ENCODE measurements at places on chromosomes 4 and X.

GRCh38 chr4:188879598-188879997 lies 740.4 kb downstream of the TRIML1 start:
- DNase-seq: no peak

- no peak for DNase-seq
These were observed 61.5 kb downstream of the GEMIN8 start for GRCh38 chrX:13968198-13968597.

DNA sequence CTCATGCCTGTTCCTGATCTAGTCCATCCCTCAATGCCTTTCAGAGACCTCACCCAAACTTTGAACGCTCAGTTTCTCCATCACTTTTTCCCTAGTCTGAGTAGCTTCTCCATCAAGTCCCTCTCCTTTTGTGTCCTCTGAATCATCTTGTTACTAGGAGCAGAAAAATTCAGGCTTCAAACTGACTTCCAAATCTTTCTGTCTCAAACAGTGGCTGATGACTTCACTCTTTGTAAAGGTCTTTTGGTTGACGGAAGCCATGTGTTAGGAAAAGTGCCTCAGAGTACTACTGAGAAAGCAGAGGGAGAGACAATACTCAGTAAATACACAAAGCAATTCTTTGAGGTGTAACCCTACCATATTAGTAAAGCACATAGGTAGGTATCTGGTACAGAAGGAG lies 65.7 kb upstream of the CAMK2D start:
- DNase-seq: no peak

- peak; percentile 88 for DNase-seq
These were observed 273.0 kb downstream of the ARHGAP24 start for GRCh38 chr4:85747882-85748491.

GRCh38 chrX:7926914-7927258 lies 327 bp downstream of the PNPLA4 start:
- DNase-seq: no peak

DNA sequence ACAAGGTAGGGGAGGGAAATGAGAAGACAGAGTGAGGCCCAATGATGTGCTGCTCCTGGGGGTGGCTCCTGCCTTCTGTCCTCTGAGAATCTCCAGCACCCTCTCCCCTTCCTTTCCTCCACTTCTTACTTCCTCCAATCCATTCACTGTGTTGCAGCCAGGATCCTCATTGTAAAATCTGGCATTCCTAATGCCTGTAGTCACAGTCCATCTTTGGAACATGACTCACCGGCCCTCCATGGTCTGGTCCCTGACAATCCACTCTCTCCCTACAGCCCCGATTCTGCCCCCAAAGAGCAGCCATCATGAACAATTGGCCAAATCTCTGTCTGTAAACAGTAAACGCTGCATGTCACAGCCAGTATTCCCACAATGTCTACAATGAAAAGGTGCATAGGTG lies 72.9 kb downstream of the CLNK start:
- DNase-seq: no peak

- peak; percentile 8 for DNase-seq
These were observed 100.1 kb upstream of the VCX3B start for GRCh38 chrX:8364369-8365141.

- DNase-seq: peak; percentile 68
These were observed 10.3 kb upstream of the CXCL2 start for GRCh38 chr4:74109116-74109869.

DNA sequence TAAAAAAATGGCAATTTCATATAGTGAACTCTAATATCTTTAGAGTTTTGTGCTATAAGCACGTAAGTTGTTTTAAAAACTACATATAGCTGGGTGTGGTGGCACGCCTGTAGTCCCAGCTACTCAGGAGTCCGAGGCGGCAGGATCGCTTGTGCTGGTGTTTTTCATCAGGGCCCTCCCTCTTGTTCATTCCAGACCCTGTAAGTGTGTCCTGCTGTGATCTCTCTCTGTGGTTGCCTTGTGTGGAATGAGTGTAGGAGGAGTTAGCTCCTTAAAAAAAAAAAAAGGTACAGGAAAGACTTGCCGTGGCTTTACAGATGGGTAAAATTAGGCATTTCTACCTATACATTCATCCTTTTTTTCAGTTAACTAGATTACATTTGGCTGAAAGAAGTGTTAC lies 35.4 kb downstream of the RBBP7 start:
- DNase-seq: no peak

DNA sequence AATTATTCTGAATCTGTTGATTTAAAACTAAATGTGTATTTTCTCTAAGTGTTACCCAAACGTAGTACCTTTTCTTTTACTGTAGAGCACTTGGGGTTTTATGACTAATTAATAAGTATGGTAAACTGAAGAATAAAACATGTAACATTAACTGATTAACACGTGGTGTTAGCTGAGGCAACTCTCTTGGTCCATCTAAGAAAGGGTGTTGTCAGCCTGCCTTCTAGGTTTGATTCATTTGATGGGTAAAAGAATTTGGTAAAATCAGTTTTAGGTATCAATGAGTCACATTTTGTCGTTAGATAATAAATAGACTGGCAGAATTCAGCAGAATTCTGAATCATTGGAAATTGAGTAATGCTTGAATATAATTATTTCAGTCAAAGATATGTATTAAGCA lies 99.7 kb downstream of the AFF1 start:
- no peak for DNase-seq

GRCh38 chr4:30770812-30771211 lies 50.6 kb downstream of the PCDH7 start:
- no peak for DNase-seq

DNA sequence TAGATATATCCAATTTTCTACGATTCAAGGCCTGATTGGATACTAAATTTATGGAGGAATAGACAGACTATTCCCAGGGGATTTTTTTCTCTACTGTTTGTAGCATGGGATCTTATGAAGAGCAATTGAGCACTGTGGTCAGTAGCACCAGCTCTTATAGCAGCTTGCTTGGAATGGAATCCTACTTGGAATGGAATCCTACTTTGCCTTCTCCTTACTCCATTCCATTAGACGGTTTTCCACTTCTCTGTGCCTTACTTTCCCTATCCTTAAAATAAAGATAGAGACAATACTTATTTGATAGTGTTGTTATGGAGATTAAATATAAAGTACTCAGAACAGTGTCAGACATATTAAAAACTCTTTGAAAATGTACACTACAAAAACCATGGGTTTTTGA lies 133.5 kb downstream of the BTC start:
- no peak for DNase-seq

- DNase-seq: no peak
These were observed 149.6 kb downstream of the ENPP6 start for GRCh38 chr4:184067931-184068554.

GRCh38 chr4:52862639-52863161 lies 583 bp downstream of the RASL11B start:
- no peak for DNase-seq

DNA sequence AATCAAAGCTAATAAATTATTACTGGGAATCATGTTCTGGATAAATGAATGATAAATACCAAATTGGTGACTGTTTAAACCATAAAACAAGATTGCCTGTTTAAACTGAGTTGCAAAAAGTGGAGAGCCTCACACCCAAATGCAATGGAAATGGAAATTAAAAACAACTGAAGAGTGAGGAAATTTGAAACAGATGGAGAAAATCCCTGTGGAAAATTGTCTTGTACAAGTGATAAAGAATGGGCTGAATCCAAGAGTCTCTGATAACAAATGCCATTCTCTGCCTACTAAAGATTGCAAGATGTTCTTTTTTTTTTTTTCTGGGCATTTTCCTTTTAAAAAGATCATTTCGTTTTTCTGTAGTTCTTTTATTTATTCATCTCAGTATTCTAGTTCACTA lies 426.3 kb downstream of the NLGN4X start:
- DNase-seq: peak; percentile 4

DNA sequence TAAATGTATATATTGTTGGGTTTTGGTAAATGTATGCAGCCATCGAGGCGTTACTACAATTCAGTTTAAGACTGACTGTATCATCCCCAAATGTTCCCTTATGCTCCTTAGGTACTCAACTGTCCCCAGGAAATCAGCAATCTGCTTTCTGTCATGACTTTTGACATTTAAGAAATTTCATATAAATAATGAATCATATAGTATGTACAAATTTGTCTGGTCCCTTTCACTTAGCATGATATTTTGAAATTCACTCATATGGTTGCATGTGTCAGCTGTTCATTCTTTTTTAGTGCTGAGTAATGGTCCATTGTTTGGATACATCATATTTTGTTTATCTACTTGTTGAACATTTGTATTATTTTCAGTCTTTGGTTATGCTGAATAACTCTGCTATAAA lies 218.8 kb downstream of the C4orf33 start:
- DNase-seq: no peak

- no peak for DNase-seq
These were observed 26.4 kb downstream of the NOP14 start for GRCh38 chr4:2936773-2937145.
